ENCODE measurements at places on chromosomes 5 and 9.

GRCh38 chr5:34900652-34901051, 14.7 kb downstream of the RAD1 start:
- DNase-seq = no peak

DNA sequence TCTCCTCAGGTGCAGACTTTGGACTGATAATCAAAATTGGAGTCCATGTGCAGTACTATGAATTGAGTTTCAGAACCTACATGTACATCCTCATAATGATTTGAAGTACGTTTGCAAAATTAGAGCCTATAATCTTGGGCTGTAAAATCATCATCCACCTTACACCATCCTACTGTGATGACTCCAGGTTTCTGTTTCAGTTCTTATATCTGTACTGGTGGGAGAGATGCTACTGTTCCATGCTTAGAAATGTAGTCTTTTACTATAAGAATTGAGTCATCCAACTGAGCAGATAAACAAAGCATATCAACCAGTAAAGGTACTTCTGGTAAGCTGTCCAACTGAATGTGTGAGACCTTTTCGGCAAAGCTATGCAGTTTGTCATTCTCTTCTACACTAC, 586.3 kb upstream of the FAM174A start:
- DNase-seq = no peak

GRCh38 chr9:16679327-16679821, 191.1 kb downstream of the BNC2 start:
- no peak for DNase-seq

DNA sequence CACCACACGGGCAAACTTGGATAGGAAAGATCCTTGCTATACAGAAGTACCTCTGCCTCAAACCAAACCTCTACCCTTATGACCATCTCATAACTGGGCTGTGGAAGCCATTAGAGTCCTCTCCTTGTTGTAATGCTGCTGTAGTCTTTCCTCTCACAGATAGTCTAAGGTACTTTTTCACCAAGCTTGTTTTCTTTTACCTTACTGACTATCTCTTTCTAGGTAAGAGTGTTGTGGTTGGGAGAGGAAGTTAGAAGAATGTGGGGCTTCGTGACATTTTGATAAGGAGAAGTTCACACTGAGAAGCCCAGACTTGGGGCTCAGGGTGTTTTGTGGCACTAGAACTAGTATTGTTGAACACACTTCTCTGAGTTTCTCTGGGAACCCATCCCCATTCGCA, 8.9 kb downstream of the CFAP95 start:
- DNase-seq = no peak

- DNase-seq = no peak
Measured at GRCh38 chr9:105369911-105370310, 77.9 kb upstream of the FSD1L start.

DNA sequence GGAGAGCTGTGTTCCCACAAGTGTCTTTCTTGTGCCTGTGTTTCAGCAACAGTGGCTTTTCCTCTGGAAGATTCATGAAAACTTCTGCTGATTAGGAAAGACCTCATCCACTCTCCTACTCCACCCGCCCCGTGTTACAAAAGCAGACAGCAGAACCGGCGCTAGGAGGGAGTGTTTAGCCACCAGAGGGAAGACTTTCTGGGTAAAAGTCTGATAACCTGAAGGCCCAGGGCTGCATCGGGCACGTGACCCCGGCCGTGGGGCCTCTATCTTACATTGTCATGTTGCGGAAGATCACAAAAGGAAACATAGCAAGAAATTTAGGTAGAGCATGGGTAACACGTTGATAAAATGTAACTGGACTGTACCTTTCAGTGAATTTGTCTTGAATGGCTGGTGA, 32.0 kb upstream of the DMRT2 start:
- DNase-seq = no peak

GRCh38 chr9:127595611-127596010, 16.5 kb upstream of the STXBP1 start:
- DNase-seq = no peak

DNA sequence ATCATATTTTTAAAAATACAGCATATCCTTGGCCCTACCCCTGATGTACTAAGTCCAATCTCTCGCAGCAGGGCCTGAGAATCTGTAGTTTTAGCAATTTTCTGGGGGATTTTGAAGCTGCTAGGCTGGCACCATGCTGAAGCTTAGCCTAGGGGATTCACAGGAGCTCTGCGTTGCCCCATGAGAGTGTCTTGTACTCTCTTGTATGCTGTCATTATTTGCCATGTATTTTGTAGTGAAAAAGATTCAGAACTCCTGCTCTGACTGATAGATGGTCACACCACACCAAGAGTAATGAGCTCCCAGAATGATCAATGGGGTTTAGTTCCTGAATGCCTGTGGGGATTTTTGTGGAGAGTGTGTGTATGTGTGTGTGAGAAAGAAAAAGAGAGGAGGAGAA, 20.7 kb upstream of the TRMT10B start:
- no peak for DNase-seq

DNA sequence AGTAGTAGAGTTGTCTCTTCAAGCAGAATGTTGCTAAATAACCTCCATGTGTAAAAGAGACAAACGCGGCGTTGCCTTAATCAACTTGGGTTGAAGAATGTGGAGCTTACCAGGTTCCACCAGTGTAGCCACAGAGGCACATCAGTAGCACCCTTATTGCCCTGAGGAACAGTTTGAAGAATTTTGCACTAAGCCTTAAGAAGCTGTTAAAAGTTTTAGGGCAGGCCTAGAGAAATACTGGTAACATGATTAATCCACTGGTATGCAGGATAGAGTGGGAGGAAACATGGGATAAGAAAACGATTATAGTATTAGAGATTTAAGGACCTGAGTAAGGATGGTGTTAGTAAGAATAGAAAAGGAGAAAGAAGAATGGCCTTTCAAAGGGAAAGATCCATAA, 100.6 kb downstream of the ZCCHC7 start:
- no peak for DNase-seq

- no peak for DNase-seq
Measured at GRCh38 chr9:75108571-75108970, 20.3 kb downstream of the OSTF1 start.

- DNase-seq = peak; percentile 42
Measured at GRCh38 chr5:125372694-125373631, 626.5 kb upstream of the ZNF608 start.

GRCh38 chr5:154206311-154206710, 15.8 kb downstream of the GALNT10 start:
- DNase-seq = no peak

DNA sequence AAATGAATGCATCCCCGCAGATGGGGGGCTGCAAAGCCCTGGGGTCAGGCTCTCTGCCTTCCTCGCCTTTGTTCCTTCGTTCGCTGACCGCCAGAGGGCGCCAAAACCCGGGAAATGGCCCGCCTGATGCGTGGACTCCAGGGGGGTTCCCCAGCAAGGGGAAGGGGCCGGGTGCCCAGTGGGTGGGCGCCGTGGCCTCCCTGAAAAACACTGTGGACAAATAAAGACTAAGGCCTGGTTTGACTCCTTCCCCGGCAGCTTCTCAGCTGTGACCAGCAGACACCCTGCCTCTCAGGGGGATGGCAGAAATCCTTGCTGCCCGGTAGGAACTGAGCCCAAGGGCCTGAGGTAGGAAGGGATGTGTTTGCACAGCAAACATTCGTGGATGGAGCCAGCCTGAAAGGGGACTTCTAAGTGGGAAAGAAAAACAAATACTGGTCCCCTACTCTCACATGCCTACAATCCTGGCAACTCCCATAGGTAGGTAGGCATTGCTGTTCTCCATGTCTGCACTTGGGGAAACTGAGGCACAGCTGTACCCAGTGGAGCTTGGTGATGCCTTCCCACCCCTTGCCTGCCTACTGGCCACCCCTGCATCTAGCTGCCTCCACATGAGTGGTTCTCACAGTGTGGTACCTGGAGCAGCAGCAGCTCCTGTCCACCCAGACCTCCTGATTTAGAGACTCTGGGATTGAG, 57.7 kb downstream of the DUSP1 start:
- peak; percentile 25 for DNase-seq

- no peak for DNase-seq
Measured at GRCh38 chr5:56683733-56684132, 131.6 kb upstream of the MAP3K1 start.

DNA sequence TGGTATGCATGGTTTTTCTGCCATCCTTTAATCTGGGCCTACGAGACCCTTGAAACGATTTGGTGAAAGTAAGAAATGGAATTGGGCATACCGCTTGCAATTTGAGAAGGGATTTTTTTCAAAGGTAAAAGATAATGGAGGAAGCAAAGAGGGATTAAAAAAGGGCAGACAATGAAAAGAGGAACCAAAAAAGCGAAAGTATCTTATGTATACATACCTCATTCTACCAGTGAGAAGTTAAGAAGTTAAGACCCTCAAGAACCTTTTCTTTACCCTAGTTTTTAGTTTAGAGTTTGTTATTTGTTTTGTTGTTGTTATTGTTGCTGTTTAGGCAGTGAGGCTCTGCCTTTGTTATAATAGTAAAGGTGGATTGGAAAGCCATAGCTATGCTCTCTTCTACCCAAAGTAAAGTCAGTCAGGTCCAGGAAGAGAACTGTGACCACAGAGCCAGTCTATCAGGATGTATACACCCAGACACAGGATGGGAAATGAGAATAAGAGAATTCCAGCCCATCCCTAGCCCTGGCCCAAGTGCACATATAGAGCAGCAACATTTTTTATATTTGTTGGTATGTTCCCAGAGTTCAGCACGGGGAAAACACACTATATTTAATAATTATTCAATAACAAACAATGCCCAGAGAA, 166.6 kb downstream of the RFX3 start:
- no peak for DNase-seq

- no peak for DNase-seq
Measured at GRCh38 chr5:114726131-114726530, 364.3 kb downstream of the KCNN2 start.

- peak; percentile 74 for DNase-seq
Measured at GRCh38 chr9:69122082-69122548, 52.0 kb upstream of the TJP2 start.

DNA sequence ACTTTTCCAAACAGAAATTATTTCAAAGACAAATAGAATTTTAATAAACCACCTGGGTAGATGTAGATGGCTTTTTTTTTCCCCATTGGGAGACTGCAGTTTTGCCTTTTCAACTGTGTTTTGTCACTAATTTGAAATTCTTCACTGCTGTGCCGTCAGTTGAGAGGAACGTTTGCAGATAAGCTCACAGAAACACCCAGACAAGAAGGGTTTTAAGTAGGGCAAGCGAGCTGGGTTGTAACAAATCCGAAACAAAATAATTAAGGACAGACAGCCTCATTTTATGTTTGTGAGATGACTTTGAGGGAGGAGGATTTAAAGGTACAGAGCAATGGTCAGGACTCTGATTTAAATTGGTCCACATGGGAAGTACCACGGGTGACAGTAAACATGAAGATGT, 155.1 kb upstream of the NTRK2 start:
- no peak for DNase-seq

- no peak for DNase-seq
Measured at GRCh38 chr5:108271127-108271526, 110.8 kb downstream of the FBXL17 start.

- DNase-seq = peak; percentile 45
Measured at GRCh38 chr9:133930682-133931485, 61.2 kb downstream of the VAV2 start.

DNA sequence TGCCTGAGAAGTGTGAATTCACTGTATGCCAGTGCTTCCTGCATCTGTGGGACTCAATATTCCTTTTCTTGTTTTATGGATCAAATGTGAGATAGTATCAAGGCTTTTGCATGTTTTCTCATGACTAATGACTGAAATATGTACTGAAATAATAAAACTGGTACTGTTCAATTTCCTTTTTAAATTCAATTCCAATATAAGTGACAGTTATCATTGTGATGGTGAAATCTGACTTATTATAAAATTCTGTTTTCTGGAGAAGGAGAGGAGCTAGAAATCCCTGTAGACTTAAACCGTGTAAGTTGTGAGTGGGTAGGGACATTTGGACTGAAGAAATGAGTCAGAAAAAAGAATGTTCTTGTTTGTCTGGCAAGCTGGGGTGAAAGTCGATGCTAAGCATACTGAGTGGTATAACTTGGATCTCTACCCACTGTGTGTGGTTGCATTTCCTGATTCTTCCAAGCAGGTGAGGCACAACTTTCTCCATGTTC, 245.2 kb downstream of the EFNA5 start:
- DNase-seq = peak; percentile 78

DNA sequence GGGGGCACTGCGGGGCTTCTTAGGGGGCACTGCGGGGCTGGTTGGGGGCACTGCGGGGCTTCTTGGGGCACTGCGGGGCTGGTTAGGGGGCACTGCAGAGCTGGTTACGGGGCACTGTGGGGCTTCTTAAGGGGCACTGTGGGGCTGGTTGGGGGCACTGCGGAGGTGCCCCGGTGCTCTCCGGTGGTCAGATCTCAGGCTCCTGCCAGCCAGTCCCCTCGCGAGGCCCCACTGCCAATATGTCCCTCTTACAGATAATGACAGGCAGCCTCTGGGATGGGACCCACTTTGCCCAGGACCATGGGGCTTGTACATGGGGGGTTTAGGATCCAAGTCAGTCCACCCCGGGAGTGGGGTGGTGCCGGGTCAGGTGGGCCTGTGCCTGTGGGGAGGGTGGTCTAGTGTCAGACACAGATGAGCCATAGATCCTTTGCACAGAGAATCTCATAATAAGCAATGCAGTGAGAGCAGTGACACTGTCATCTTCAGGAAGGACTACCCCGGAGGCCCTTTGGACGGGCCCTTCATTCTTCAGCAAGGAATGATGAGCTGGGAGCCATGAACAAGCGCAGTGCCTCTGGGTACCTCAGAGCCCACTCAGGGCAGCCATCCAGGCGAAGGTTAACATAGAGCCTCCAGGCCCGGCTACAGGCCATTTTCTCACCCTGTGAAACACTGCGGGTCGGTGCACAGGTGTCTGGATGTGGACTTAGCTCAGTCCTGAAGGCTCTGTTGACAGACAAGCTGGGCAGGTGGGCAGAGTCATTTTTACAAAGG, 38.2 kb downstream of the COL5A1 start:
- DNase-seq = no peak

DNA sequence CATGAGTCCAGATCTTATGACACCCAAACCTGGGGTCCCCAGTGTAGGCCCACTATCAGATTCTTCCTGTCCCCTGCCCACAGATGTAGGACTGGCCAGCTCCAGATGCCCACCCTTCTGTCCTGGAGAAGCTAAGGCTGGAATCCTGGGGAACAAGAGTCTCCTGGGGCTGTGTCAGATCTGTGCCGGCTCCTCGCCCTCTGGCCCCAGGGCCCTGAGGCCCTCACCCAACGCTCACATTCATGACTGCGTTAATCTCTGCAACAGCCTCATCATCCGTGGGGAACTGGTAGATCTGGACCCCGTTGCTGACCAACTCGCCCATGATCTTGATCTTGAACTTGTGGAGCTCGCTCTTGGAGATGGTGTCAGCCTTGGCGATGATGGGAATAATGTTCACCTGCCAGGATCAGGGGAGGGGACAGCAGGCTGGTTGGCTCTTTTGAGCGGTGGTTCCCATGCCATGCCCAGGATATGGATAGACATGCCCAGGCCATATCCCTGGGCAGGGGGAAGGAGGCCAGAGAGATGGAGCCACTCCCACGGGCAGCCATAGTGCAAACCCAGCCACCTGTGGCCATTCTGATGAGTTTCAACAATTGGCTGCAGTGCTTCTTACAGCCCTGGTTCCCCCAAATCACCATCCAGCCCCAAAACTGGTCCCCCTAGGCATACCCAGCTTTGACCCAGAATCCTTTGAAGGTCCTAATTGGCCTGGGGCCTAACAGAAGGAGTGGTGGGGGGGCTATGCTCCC, 14.6 kb downstream of the SEPTIN8 start:
- no peak for DNase-seq

GRCh38 chr9:99357575-99357974, 135.5 kb downstream of the SEC61B start:
- DNase-seq = no peak

- no peak for DNase-seq
Measured at GRCh38 chr9:136544964-136545691, 720 bp downstream of the NOTCH1 start.
